ENCODE measurements at places on chromosomes 3 and 15.

DNA sequence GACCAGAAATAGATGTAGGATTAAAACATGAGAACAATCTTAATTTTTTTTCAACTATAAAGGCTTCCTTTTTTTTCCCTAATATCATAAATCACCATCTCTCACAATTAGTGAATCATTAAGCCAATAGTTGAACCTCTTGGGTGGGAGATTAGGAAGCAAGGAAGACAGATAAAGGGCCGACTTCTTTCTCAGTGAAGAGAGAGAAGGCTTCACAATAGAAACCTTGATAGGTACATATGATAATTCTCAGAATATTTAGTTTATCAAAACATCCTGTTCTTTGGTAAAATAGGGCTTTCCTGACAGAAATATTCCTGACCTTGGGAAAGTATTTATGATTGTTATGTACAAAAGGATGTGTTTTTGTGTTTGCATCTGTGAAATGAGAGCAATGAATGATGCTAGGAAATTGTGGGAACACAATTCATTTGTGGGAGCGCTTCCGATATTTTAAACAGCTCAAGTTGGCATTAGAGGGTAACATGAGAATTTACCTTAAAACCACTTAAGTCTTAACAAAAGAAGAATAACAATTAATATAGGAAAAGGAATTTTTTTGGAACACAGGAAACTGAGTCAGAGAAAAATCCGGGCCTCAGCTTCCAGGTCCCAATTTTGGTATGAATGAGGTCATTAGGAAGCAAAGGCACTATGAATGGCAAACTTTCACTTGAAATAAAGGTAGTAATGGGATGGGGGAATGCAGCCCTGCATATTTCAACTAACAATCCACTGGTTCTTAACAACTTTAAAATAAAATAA, 263.2 kb upstream of the TGFBR2 start:
- no peak for DNase-seq

DNA sequence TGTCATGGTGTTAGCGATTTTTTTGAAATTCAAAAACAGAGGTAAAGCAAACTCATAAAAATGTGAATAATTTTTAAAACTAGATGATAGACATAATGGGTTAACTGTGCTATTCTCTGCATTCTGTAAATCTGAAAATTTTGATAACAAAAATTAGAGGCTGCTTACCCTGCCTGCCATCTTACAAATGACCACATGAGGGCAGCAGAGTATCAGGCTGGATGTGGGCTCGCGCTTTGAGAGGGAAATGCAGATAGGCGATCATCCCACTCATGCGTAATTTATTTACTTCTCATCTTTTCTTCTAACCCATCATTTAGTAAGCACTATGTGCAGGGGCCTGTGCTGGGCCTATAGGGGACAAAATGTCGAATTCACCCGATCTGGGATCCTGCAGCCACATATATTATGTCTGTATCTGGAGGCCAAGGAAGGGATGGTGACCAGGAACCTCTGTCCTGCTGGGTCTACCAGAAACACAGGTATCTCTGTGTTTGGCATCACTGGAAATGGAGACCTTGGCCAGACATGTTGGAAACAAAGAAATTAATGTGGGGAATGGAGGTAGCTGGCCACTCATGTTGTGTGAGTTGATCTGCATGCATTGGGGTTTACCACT, 7.8 kb upstream of the RAD18 start:
- peak; percentile 3 for DNase-seq

DNA sequence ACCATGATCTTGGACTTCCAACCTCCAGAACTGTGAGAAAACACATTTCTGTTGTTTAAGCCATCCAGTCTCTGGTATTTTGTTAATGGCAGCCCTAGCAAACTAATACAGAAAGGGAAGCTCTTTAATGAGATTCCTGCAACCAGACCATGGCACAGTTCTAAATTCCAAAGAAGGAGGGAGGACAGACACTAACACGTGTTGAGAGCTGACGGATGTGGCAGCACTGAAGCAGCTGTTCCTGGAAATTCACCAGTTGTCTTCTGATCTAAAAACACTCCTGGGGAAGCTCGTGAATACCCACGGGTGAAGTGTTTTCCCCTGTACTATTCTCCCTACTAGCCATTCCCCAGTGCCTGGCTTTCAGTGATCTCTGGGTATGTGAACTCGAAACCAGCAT, 56.7 kb downstream of the RPL22L1 start:
- no peak for DNase-seq

DNA sequence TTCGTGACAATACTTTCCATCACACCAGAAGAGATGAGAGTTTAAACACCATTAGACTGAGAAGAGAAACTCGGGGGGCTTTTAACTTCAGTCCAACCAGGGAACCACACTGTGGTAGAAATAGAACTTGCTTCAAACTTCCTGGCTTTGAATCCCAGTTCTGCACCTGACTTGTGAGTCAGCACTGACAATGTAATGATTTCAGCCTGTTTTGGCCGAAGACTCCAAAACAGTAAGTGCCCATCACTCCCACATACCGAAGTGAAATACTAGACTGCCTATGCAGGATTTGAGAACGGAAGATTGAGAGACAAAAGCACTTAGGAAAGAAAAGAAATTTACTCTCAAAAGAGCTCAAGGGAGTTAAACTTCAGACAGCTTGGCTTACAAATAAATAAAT, 27.0 kb downstream of the C2CD4B start:
- no peak for DNase-seq

- DNase-seq: no peak
Measured at GRCh38 chr3:90069748-90070147, 962.3 kb downstream of the EPHA3 start.

GRCh38 chr3:54120657-54121413, 1.5 kb upstream of the CACNA2D3 start:
- DNase-seq: no peak

DNA sequence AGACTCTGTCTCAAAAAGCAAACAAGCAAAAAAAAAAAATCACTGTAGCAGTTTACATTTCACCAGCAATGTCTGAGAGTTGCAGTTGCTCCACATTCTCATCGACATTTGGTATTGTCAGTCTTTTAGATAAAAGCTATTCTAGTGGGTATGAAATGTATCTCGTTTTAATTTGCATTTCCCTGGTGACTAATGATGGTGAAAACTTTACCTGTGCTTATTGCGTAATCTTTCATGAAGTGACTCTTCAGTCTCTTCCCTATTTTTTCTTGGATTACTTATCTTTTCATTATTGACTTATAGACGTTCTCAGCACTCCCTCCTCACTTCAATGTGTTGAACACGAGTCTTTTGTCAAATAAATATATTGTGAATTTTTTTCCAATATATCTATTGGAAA, 37.2 kb upstream of the CLSTN2 start:
- DNase-seq: no peak

- no peak for DNase-seq
Measured at GRCh38 chr3:127277561-127277960, 10.3 kb downstream of the PRR20G start.

DNA sequence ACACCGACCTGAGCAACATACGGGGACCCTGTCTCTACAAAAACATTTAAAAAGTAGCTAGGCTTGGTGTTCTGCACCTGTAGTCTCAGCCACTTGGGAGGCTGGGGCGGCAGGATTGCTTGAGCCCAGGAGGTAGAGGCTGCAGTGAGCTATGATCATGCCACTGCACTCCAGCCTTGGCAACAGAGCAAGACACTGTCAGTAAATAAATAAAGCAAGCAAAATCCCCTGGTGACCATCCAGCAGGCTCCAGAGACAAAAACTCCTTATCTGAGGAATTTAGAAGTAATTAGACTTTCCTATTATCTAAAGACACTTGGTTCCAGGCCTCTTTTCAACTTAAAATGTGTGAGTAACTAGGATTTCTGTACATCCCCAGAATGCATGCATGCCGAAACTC, 29.5 kb upstream of the ZNF774 start:
- DNase-seq: no peak

GRCh38 chr3:54481606-54482365, 359.4 kb downstream of the CACNA2D3 start:
- no peak for DNase-seq

DNA sequence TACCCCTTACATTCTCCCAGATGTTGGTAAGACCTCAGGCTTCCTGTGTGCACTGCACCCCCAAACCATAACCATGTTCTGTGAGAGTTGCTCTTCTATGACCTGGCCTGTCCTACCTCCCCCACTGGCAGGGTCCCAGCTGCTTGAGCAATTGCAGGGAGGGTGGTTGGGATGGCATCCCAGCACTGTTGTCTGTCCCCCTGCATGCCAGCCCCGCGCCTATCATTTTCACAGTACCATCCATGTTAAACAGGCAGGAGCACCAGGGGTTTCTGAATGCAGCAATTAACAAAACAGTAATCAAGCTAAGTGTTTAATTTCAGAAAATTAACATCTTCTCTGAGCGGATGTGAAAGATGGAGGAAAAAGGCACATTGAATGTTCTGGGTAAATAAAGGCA, 345.5 kb downstream of the EPHB1 start:
- DNase-seq: no peak
